ENCODE measurements at places on chromosomes 1 and 21. TPM values are rescaled to one million over a fixed set of nuclear protein-coding genes. Genes with fewer than 3 reads are reported as not detected.

The EDEM3 gene
- total RNA-seq = 46.0 TPM

The GPA33 gene
- not detected for total RNA-seq

The CD1D gene
- 1.1 TPM for total RNA-seq

The LDLRAD1 gene
- total RNA-seq = not detected

The TACSTD2 gene
- total RNA-seq = 5.0 TPM

The FAM167B gene
- total RNA-seq = 16.1 TPM

The GRHL3 gene
- not detected for total RNA-seq

- DNase-seq = no peak
These were observed 1.4 kb upstream of the UBXN10 start for GRCh38 chr1:20184481-20184900.

- no peak for DNase-seq
These were observed 404.3 kb upstream of the BEND5 start for GRCh38 chr1:49181033-49181432.

GRCh38 chr1:218783131-218783530 is 390.5 kb upstream of the LYPLAL1 start:
- DNase-seq = no peak

DNA sequence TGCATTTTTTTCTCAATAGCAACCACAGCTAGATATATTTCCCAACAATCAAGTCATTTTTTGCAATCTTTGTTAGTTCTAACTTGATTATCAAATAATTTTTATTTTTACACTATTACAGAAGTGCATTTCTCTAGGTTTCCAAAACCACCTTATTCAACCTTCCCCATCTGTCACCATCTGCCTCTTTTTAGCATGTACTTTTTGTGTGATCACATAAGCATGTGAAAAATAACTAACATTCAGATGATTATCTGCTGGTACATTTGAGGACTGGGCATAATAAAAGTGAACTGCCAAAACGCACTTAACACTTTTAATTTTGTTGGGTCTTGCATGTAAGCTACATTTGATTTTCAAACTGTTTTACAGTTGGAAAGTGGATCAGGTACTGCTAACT is 291.5 kb downstream of the AKT3 start:
- no peak for DNase-seq

GRCh38 chr21:37230632-37231248 is 36.4 kb downstream of the VPS26C start:
- no peak for DNase-seq

- no peak for DNase-seq
These were observed 250.2 kb upstream of the FGGY start for GRCh38 chr1:59046730-59047157.

- DNase-seq = no peak
These were observed 87.7 kb downstream of the INTS7 start for GRCh38 chr1:211947396-211948295.

All from sciatic nerve (tissue), 2 donors.